ENCODE measurements at places on chromosomes 11 and 22.
A peak's percentile ranks its signal among the peaks of the same experiment; 100 is the strongest.

DNA sequence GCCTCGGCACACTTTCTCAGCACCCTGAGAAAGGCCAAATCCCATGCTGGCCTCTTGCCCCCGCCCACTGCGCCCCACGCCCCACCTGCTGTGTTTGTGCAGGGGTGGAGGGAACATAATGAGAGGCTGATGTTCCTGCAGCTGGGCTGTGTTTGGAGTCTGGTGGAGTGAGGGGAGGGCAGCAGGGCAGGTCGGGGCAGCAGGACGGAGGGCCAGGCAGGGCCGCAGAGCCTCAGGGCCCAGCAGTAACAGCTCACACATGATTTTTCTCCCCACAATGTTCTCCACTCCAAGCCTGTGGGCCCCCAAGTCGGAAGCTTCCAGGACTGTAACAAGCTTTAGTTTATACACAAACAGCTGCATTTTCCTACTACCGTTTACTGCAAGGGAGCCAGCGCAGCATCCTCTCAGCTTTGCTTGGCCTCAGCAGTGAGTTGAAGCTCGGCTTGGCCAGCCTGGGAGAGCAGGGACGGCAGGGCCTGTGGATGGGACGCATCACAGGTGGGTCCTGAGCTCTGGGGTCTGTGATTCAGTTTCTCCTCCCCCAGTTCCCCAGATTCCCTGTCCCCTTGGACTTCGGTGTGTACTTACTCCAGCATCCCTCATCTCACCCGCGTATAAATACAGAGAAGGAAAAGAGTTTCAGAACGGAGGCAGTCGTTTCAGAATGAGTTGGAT lies 51.0 kb downstream of the RPUSD4 start:
- DNase-seq: no peak

GRCh38 chr11:117794135-117794534 lies 2.9 kb downstream of the DSCAML1 start:
- DNase-seq: no peak

GRCh38 chr11:57387289-57388030 lies 3.0 kb downstream of the PRG2 start:
- no peak for DNase-seq

GRCh38 chr11:19327280-19327679 lies 86.5 kb upstream of the E2F8 start:
- DNase-seq: no peak

DNA sequence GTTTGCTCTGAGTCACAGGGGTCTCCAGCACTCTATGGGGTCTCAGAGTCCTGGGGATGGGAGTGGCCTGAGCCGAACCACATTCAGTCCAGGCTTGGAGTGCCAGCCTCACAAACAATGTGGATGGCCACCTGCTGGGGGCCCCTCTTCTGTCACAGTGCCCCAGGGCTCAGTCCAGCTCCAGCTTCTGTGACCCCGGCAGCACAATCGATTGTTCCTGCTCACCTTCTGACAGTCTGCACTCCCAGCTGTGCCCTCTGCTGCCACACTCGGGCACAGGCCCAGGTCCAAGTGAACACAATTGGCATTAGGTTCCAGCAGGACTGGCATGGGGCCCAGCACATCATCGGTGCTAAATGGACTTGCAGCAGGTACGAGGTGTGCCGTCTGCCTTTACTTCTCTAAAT lies 84.8 kb downstream of the TP53I11 start:
- DNase-seq: no peak

GRCh38 chr11:15278128-15278527 lies 163.4 kb downstream of the INSC start:
- no peak for DNase-seq

DNA sequence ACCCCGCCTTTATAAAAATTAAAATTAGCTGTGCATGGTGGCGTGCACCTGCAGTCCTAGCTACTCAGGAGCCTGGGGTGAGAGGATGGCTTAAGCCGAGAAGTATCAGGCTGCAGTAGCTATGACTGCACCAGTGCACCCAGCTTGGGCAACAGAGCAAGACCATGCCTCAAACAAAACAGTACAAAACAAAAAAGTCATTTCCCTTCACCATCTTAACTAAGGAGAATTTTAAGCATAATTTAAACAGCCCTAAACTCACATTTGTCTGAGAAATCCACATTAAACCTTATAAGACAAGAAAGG lies 23.3 kb upstream of the TFIP11 start:
- no peak for DNase-seq

- peak; percentile 15 for DNase-seq
These were observed 19.0 kb downstream of the POLD3 start for GRCh38 chr11:74611369-74611861.

DNA sequence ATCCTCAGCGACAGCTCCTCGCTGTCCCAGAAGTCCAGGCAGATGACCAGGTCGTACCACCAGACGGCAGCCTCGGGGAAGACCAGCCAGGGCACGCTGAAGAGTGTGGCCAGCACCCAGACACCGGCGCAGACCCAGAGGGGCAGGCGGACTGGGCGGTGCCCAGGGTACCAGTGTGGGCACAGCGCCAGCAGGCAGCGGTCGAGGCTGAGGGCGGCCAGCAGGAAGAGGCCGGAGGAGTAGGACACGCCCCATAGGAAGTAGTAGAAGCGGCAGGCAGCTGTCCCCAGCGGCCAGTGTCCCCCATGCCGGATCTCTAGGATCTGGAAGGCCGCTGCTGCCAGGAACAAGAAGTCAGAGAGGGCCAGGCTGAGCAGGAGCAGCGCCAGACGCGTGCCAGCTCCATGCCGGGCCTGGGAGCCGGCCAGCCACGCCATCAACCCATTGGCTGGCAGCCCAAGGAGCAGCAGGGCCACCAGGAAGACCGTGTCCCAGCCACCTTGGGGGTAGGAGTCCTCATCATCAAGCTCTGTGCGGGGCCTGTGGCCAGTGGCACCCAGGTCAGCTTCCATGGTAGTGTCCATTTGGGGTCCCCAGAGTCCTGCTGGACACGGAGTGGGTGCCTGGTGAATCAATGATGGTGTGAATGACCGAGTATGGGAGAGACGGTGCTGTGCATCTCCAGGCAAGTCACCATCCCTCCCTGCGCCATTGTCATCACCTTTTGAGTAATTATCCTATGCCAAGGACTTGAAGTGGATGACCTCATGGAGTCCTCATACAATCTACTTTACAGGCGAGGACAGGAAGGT lies at the start of gene GPR152:
TSS of gene GPR152 (minus strand) at position 589 of the 812 bp plus-strand sequence. CDS start at position 584, 5 bp downstream.
- peak; percentile 4 for DNase-seq

- DNase-seq: peak; percentile 61
These were observed 14.5 kb downstream of the CARS1 start for GRCh38 chr11:3042496-3043314.

DNA sequence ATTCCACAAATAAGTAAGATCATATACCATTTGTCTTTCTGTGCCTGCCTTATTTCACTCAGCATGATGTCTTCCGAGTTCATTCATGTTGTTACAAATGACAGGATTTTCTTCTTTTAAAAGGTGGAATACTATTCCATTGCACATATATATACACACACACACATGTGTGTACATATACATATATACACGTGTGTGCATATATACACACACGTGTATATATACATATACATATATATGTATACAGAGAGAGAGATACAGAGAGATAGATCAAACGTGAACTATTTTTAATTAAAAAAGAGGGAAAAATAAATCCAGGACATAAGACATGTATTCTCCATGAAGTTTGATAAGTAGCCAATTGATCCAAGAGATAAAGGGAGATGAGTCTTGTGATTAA lies 108.1 kb downstream of the TRPC6 start:
- DNase-seq: no peak

DNA sequence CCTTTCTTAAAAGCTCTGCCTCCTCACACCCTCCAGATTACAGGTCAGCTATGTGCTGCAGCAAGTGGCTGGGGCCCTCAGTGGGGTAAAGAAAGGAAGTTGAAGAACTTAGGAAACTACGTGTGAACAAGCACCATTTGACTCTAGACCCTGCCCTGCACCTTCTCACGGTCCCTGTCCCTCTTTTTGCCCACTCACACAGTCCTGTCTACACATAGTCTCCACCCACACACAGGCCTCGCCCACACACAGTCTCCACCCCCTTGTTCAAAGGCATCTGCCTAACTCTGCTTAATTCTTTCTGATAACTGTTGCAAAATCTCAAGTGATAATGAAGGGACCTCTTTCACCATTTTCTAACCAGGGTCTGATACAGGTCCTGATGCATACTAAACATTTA lies 59.0 kb downstream of the TMPRSS5 start:
- DNase-seq: no peak

GRCh38 chr22:17950651-17951214 lies 73.6 kb downstream of the MICAL3 start:
- no peak for DNase-seq

DNA sequence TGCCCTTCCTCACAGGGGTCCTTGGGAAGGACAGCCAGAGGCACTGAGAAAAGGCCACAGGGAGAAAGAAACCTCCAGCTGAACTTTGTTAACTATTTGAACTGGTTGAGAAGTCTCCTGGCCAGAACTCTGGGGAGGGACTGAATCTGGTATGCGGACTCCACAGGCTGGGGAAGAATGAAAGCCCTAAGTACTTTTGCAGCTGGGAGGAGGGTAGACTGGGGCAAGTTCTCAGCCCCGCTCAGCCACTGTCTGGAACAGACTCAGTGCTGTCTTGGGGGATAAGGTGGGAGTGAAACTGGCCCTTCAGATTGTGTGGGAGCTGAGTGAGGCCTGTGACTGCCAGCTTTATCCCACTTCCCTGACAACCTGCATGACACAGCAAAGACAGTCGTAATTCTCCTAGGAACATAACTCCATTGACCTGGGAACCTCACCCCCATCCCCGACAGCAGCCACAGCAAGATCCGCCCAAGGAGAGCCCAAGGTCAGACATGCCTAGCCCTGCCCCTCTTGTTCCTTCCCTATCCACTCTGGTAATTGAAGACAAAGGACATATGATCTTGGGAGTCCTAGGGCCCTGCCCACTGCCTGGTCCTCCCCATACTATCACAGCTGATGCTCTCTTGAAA lies 475.1 kb upstream of the CNTN5 start:
- DNase-seq: no peak

DNA sequence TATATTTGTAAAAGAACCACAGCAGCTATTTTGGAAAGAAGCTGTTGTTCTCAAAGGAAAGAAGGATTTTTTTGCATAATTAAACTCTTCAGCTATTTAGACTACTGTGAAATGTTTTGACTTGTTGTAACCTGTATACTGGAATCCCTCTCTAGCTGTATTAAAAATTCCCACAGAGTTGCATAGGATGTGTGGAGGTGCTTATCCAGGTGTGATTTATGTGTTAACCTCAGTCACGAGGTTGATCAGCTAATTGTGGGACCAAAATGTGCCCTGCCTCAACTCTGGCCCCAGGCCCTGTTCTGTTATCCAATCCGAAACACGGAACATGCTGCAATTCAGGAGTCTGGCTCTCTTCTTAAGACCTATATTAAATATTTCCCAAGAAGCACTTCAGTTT lies 70.1 kb downstream of the LIF start:
- DNase-seq: no peak

DNA sequence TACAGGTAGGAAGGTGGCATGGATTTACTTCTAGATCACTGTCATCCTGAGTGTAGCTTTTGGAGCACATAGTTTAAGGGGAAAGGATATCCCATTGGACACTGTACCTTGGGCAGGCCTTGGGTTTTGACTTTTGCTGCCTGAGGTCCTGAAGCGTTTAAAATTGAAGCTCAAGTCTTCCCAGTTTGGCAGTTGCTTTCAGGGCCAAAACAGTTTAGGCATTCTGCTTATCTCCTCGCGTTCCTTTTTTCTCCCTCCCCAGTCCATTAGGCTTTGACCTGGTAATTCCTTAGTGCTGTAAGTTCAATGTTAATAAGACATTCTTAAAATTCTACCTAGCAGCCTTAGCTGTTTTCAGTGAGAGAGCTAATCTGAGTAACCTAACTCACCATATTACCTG lies 35.7 kb downstream of the CSTF3 start:
- no peak for DNase-seq

DNA sequence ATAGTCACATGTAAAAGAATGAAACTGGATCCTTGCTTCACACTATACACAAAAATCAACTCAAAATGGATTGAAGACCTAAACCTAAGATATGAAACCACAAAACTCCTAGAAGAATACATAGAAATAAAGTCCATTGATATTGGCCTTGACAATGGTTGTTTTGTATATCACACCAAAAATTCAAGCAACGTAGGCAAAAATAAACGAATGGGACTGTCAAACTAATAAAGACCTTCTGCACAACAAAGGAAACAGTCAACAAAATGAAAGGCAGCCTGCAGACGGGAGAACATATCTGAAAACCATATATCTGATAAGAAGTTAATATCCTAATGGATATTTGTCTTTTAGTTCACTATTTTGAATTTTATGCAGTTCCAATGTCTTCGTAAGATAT lies 292.3 kb upstream of the CNTN5 start:
- no peak for DNase-seq

- no peak for DNase-seq
These were observed 425.9 kb downstream of the OPCML start for GRCh38 chr11:133106417-133106816.

DNA sequence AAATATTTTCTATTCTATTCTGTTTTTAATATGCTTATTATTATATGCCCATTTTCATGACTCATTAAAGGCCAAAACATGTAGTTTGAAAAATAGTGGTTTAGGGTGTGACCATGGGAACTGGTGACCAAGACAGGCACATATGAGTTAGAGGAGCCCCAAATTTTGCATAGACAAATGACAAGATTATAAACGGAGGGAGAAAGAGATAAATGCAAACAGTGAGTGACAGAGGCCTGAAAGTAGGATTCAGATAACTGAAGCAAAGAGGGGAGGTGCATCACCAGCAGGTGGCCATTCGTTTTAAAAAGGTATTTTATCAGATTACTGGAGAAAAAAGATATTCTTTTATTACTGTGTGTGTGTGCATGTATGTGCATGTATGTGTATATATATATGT lies 391.5 kb upstream of the CHORDC1 start:
- DNase-seq: no peak

Data from NCI-H446 treated with DMSO at 0.1 percent for 48 hours (cell line).